ENCODE measurements at places on chromosomes 3 and 15.

DNA sequence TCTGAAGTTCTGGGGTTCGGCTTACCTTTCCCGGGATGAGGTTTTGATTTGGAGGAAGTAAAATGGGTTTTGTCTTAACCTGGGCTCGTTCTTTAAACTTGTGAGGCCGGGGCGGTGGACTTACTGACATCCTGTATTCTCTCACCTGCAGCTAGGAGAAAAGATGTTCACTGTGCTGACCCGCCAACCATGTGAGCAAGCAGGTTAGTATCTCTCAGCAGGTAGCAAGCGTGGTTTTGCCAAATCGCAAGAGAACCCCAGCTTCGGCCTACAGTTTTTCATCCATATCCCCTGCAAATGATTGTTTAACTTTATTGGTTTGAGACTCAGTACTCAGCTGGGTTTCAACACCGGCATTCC is 891 bp downstream of the ENTPD3 start:
- no peak for DNase-seq

DNA sequence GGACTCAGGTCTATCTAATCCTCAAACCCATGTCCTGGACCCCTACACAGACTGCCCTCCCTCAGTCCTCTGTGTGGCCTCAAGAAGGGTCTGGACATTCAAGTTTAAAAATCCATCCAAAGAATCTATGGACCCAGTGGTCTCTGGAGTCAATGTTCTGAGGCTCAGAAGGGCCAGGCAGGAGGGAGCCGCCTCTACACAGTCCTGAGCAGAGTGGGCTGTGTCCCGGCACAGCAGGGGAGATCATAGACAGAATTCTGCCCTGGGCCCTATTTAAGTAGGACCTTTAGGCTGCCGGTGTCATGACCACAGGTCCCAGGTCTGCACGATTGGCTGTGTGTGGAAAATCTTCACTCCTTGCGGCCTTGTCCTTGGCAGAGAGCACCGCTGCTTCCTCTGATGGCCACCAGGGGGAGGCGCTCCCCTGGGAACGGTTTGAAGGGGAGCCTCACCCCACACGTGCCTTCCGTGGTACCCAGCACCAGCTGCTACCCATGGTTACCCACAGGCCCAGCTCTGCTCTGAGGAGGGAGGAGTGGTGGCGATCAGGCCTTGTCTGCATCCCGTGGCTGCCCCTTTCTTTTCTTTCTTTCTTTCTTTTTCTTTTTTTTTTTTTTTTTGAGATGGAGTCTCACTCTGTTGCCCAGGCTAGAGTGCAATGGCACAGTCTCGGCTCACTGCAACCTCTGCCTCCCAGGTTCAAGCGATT is 37.9 kb downstream of the CHRD start:
- DNase-seq, result peak; percentile 67

DNA sequence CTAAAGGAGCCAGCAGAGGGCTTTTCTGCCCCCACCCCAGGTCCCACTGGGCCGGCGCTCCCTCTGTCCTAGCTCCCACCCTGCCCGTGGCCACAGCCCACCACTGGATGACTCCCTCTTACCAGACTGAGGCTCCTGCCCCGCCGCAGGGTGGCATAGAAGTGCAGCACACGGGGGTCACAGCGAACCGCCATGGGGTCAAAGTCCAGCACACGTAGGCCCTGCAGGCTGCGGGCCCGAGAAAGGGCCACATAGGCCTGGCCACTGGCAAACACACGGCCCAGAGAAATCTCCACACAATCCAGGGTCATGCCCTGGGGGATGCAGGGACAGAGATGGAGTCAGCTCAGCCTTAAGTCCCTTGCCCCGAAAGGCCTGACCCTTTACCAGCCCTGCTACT is 9.0 kb downstream of the PIF1 start:
- no peak for DNase-seq

GRCh38 chr3:168419091-168419490 is 323.4 kb upstream of the GOLIM4 start:
- no peak for DNase-seq

- no peak for DNase-seq
Measured at GRCh38 chr3:66402596-66403290, 98.1 kb downstream of the LRIG1 start.

- DNase-seq, result no peak
Measured at GRCh38 chr3:111980716-111981456, 2.1 kb downstream of the ABHD10 start.

DNA sequence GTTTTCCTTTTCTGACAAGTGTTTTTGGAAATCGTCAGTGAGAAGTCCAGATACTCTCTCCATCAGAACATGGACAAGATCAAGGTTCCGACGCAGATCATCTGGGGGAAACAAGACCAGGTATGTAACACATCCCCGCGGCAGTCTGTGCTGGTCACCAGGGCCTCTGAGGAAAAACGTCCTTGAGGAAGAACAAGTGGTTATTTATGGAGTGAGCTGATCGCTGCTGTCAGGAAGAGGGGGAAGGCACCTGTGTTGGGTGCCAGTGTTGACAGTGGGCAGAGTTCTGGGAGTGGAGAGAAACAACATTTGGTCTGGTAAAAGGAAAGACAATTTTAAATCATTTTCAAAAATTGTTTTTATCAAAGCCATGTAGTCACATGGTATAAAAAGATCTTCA is 20.7 kb upstream of the RPP14 start:
- no peak for DNase-seq

DNA sequence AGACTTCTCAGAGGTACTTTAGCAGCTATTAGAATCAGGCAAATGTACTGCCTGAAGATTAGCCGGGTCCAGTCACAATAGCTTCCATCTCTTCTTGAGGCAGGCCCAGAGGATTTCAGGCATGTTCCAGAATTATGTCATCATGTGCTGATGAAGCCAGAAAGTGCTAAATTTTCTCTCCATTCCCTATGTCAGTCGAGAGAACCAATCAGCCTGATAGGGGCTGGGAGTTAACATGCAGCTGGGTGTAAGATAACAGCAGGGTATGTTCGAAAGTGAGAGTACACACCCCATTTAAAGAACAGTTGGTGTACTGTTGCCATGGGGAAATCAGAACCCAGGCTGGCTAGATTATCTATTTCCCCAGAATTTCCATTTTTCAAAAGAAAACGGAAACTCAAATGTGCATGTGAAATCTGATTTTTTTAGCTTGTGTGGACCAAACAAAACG is 48.7 kb downstream of the MYH15 start:
- DNase-seq, result no peak

DNA sequence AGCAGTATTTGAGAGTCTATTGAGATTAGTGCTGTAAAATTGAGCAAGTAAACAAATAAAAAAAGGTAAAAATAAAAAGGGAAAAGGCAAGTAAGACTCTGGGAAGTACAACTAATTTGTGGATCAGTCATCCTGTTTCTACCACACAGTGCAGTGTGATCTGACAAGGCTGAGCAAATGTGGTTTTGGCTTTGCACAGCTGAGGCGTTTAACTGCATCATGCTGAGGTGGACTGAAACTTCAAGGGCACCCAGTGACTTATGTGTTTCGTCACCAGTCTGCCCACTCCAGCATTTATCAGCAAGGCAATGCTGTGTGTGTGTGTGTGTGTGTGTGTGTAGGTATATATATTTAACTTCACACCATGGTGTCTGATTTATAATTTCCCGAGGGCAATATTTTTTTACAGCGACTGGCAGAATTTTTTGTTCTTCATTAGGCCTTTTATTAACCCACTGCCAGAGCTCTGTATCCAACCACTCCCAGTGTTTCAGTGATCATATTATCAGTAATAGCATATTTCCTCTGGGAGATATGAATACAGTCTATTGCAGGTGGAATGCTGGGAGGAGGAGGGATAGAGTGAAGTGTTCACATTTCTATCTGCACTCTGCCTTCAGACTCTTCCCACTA is 131.5 kb upstream of the SATB1 start:
- no peak for DNase-seq

GRCh38 chr3:190073264-190074008 is 47.3 kb downstream of the P3H2 start:
- no peak for DNase-seq

DNA sequence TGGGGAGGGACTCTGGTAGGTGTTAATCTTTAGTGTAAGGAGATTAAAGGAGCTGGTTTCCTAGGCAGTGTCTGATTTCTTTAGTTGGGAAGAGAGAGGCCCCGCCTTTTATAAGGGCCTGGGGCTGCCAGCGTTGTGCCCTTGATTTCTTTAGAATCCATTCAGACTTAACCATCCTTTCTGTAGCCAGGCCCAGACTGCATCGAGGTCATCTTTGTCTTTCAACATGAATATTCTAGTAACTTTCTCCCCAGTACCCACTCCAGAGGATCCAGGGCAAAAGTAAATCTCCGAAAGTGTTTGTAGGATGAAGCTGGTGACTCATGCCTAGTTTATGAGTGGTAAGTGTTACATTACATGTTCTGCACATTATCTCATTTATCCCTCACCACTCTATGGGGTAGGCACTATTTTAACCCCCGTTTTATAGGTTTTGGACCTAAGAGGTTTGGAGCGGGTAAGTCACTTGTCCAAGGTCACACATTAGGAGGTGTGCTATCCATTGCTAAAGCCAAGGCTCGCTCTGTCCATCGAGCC is 11.8 kb upstream of the USP3 start:
- DNase-seq, result no peak

DNA sequence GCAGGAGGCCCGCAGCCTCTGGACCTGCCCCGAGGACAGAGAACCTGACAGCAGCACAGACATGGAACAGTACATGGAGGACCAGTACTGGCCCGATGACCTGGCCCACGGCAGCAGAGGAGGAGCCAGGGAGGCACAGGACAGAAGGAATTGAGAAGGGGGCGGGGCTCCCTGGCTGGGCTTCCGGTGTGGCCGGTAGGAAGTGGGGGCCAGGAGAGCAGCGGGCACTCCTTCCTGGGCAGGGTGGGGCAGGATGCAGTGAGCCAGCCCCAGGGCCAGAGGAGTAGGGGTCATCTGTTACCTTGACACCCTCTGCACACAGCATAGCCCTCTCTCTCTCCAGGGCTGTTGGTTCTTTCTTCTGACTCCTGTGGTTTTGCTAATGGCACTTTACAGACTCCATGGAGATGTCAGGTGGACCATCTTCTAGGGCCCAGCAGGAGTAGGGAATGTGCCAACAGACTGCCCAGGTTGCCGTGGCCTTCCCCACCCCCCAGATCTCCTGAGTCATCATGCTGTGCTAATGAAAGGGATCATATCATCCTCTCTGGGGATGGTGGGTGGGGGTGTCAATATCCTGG is 8.6 kb upstream of the ISG20 start:
- no peak for DNase-seq

DNA sequence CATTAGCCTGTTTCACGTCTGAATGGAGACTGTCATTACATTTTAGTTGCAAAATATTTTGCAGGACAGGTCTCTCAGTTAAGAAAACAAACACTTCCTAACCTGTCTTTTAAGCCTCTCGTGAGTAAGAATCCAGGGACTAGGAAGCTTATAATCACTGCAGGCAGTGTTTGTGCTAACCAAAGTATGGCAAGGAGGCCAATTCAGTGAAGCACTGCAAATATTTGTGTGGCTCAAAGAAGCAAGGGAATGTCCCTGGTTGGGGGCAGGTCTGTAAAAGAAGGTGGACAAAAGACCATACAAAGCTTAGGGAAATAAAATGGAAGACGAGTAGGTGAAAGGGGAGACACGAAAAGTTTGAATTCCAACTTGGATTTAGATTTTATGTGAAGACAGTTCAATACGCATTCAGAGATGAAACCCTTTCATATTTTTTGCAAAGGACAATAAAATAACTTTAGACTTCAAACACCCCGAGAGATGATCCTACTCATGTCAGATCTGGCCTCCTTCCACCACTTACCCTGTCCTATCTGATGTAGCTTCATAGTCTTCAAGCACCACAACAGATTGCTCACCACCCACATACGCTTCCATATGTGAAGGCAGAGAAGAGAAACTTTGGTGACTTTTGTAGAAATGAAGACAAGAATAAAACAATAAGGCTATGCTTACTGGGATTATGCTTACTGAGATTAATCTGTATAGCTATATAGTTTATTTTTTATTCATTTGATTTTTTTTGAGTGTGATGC is 240.9 kb downstream of the TUSC7 start:
- no peak for DNase-seq

DNA sequence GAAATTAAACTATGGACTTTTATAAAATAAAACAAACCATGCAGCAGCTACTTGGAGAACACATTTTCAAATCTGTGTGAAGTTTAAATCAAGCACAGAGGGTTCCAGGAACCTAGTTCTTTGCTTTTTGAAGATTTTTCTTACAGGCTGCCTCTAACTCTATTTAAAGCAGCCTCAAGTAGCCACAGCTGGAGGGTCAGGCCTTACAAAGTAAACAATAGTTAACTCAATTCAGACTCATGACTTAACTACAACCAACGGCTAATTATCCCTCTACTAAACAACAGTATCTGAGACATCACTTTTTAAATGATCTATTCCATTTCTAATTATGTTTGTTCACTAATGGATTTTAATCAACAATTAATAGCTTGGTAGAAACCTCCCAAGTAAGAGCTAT is 9.8 kb downstream of the LRIG1 start:
- DNase-seq, result no peak

DNA sequence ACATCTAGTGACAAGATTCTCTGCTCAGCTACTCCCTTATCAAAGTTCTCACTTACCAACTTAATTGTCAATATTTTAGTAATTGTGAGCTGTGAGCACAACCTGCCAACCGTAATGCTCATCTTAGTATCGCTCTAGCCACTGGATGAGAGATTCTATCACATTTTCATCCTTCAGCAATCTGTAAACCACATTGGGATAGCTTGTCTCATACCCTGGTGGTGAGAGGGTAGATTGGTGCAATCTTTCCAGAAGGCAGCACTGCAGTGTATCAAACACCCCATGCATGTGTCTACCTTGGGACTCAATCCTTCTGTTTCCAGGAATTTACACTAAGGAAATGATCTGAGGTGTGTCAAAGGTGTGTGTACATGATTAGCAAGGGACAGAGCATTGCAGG is 18.9 kb upstream of the ATP8B4 start:
- DNase-seq, result no peak

DNA sequence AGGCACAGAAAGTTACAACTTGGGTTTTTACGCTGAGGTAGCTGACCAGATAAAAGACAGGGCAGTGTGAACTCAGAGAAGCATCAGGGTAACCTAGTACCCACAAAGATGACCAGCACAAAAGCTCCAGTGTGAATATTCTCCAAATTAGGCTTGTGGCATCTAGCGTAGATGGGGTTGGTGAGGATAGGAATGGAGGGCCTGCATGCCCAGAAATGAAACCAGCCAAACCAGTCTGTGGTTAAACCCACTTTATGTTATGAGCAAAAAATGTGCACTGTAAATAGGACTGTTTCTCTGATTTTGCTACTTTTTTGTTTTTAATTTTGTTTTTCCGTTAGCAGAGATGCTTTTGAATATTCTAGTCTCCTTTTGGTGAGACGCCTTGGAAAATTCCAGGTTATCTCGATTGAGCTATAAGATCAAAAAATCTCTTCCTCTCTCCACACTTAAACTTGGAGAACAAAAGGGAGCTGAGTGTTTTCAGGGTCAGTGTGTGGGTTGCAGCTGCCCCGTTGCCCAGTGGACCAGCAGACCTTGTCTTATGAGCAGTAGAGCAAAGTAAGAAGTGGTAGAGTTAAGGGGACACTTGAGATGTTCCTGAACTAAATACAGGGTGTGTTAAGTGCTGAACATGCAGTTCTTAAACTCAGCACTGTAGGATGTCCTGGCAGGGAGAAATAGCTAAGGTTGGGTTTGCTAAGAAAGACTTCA is 132.9 kb downstream of the C3orf38 start:
- DNase-seq, result no peak

- DNase-seq, result no peak
Measured at GRCh38 chr3:125375950-125376679, 990 bp upstream of the ZNF148 start.
